ENCODE measurements at places on chromosomes 1 and 21.

DNA sequence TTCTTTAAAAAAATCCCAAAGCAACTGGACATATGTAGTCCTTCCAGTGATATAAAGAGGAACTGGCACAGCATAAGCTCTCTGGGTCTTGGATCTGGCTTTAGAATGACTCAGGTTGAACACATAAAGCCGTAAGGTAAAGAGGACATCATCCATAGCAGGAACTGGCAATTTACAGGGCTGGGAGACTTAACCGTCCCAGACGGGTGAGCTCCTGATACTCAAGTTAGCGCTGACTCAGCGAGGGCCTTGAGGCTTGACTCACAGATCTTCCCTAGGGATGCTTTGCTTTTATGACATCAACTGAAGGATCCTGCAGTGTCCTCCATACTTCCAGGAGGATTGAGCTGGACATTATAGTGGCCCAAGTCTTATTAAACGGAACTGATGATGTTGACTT, 154.1 kb downstream of the CLIC6 start:
- no peak for DNase-seq

- DNase-seq: no peak
These were observed 31.5 kb downstream of the RNF220 start for GRCh38 chr1:44436401-44437106.

DNA sequence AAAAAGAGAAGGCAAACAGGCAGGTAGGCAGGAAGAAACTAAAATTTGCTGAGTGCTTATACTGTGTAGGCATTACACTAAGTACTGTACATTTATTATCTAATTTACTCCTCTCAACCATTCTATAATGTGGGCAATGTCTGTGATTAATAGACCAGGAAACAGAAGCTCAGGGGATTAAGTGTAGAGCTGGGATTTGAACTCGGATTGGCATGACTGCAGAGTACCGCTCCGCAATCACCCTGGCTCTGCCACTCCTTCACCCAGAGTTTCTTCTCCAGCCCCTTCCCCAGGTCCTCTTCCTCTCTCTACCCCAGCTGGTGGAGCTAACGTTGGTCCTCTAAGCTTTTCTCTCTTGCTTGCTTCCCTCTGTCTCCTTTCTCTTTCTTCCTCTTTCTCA, 11.5 kb upstream of the S100A2 start:
- no peak for DNase-seq

DNA sequence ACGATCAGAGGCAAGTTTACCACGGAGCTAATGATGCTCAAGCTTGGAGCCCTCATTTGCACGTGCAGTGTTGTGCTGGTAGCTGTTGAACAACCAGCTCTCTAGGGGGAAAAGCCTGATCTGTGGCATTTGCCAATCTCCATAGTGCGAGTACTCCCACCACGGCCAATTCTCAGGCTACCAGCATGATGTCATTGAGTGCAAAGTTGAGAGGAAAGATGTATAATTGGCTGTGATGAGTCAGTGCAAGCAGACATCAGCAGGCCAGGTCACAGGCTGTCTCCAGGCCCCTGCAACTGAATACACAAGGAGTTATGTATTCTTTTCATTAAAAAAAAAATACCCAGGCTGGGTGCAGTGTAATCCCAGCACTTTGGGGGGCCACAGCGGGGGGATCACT, 233.1 kb upstream of the VAMP3 start:
- no peak for DNase-seq

- no peak for DNase-seq
These were observed 19.6 kb downstream of the ABCB10 start for GRCh38 chr1:229538945-229539344.

DNA sequence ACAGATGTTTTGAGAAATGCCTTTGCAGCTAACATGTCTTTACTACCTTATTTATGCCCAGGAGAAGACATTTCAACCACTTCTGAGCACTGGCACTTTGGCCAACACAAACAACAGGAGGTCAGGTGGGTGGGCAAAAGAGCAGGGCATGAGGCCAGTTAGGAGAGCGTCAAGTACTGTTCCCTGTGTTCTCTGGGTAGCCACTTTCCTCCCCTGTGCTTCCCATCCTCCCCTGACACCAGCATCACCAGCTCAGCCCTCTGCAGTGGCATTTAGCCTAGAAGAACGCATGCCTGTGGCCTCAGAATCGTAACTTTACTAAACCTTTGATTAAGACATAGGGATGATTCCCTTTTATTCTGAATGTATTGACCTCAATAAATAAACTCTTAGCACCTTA, 18.3 kb downstream of the BTG2 start:
- DNase-seq: no peak

- no peak for DNase-seq
These were observed 468.2 kb downstream of the MATN1 start for GRCh38 chr1:30255111-30255724.

DNA sequence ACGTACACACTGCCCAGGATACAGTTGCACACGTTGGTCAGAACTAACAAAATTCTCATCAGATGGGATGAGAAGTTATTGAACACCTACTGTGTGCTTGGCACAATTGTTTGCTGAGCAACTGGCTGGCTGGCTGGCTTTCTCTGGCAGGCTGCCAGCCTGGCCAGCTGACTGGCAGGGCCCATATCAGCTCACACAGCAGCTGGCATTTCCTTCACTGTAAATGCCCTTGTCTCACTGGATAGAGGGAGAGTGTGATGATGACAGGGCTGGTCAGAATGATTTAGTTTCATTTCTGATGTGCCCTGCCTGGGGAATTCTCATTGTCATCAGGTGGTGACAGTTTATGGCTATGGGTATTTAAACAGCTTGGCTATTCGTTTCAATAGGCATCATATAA, 15.8 kb downstream of the CAMK2N1 start:
- no peak for DNase-seq

- no peak for DNase-seq
These were observed 2.7 kb upstream of the SLC30A10 start for GRCh38 chr1:219931033-219931432.

DNA sequence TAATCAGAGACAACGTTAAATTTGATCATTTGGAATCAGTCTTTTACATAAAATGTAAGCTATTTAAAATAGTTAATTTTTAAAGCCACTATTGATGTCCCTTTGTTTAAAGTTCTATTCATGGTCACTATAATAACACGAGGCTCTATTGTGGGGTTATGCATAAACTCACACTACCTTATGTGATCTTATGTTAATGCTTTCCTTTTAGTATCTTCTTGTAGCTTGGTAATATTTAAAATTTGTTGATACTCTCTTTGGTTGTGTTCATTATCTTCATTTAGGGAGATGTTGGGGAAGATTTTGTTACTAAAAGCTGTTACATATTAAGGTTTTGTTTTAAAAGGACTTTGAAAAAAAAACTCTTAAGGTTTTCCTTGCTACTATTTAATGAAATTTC, 1.2 kb downstream of the B3GALT2 start:
- no peak for DNase-seq

DNA sequence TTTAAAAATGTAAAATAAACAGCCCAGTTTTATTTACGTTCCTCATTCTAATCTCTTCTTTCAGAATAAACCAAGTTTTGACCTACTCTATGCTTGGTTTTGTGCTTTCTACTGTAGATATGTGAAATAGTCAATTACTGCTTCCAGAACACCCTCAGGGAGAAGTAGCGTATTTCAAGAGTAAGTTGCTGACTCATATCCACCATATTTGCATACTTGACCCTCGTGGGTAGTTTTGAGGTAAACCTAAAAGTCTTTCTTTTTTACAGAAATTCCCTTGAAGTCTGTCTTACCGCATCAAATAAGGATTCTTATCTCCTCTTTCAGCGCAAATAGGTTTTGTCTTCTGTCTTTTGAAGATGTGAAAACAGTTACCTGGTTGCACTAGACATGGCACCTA, 1.4 kb upstream of the OR2L3 start:
- no peak for DNase-seq

GRCh38 chr1:7471836-7472235, 299.3 kb upstream of the VAMP3 start:
- no peak for DNase-seq

- no peak for DNase-seq
These were observed 35.1 kb downstream of the FRRS1 start for GRCh38 chr1:99731384-99731783.

DNA sequence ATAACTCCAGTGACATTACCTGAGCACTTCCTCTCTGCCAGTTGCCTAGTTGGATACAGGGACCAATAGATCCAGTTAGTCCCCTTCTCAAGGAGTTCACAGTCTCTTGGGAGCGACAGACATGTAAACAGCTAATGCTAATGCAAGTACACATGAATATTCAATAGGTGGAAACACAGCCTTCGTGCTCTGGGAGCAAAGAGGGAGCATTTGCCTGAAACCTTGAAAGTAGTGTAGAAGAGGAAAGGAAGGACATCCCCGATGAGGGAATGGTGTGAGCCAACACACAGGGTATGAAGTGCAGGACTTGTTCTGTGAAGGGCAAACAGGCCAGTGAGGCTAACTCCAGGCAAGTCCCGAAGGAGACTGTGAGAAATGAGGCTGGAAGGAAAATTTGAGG, 3.8 kb upstream of the TMEM222 start:
- DNase-seq: no peak

DNA sequence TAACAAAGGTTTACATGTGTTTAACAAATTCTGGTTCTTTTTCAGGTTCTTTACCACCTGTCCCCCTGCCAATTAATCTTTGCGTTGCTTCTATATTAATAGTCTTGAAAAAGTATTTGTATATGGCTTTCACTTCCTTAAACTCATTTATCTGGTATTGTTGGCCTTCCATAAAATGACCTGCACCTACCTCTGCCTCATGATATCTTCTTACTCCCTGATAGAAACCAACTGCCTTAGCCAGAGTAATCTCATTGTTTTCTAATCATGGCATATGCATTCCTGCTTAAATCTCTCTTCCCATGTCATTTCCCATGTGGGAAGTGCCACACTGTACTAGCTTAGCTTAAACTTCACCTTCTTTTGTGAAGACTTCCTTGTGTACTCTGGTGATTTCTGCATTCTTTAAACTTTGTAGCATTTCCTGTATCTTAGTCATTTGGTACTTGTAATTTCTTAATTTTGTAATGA, 8.7 kb downstream of the SMG7 start:
- no peak for DNase-seq

DNA sequence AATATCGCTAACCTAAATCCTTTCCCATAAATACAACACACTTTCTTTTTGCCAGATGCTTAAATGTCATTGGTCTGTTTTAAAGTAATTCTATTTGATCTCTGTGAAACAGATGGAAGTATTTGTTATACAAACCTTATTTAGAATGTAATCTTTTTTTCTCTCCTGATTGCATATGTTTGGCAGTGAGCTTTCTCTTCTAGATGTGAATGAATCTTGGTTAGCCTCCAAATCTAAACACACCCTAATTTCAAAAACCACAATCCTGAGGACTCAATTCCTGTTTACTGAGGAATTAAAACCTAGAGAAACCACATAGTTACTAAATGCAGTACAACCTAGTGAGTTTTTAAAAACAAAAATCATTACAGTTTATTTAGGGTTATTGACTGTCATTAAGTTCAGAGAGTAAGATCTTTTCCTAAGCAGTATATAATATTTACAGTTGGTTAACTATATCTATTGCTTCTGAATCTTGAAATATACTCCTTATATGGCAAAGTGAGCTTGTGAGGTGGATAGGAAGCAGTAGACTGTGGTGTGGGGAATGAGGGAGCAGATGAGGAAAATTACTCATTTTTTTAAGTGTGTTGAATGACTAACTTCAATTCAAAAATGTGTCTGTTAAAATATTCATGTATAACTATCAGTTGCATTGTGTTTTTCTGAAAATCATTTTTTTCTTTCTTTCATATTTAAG, 218.7 kb downstream of the FMN2 start:
- DNase-seq: no peak

DNA sequence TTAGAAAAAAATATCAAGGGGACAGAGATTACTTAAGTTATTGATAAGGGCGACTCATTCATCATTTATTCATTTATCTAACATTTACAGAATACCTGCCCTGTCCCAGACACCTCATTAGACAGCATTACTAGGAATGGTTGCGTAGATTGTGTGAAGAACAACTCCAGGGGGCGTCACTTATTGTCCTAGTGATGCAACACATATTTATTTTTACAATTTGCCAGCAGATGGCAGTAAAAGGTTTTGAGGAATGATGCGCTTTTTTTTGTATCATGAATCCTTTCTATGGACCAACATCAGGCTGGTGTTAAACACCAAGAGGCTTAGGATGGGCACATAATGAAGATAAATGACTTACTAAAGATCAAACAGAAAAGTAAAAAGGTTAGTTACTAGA, 5.5 kb downstream of the NCAM2 start:
- no peak for DNase-seq

DNA sequence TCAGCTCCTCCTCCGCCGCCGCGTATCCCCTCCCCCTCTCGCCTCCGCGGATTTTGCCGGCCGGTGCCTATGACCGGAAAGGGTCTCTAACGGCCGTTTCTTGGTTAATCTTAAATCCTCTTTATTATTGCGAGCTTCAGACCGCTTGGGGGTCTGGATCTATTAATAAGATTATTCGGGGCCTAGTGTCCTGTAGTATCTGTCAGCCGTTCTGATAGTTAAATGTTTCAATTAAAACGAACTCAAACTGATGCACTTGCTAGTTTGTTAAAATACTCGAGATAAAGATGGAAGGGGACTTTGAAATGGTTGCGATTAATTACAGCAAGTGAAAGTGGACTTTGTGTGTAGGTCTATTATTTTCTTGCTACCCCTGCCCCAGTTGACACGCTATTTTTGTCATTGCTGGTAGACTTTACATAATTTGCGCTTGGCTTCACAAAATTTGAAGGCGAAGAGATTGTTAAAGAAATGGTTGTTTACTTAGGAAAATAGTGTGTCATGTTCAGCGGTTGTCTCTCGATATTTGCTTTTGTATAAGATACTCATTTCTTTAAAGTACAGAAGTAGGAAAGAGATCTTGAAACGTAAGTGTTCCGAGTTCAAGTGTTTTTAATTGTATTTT, 779 bp downstream of the SON start:
- DNase-seq: peak; percentile 61

- peak; percentile 51 for DNase-seq
These were observed 25.1 kb upstream of the TMEM222 start for GRCh38 chr1:27296773-27297291.

GRCh38 chr1:96525657-96526557, 195.7 kb upstream of the PTBP2 start:
- no peak for DNase-seq

DNA sequence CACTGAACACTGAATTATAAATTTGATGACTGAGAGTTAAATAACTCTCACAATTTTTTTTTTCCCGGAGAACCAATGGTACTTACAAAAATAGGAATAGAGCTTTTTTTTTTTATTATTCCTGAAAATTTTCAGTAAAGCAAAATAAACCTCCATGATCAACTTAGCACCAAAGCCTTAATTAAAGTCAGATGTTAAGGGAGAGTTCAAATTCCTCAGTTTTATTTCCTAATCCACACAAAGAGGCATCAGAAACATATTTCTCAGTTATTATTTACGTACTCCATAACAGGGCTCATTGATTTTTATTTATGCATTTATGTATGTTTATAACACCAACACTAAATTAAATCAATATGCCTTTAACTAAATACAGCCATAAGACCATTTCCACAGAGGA, 55.5 kb downstream of the PLPPR5 start:
- DNase-seq: no peak

DNA sequence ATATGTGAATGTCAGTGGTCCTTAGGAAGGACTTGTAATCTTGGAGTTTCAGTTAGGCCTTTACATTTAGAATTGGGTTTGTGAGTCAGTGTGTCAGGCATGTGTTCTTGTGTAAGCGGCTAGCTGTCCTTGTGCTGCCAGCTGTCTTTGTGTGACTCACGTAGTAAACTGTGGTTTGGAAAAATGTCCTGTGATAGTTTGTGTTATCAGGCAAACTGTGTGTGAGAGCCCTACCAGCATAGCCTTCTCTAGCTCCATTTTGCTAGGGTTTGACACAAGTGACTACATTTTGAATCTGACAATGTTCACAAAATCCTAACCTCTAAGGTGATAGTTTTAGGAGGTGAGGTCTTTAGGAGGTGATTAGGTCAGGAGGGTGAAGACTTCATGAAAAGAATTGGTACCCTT, 6.9 kb upstream of the SLC35D1 start:
- no peak for DNase-seq

Measured in CD4-positive, alpha-beta T cell treated with Interferon gamma for 1 hour (primary cell).